NCI-H2081 (cell line): ENCODE measurements at places on chromosomes 16 and 17.

GRCh38 chr17:72884066-72884465 is 208.4 kb downstream of the SLC39A11 start:
- no peak for DNase-seq

- no peak for DNase-seq
Measured at GRCh38 chr16:2458887-2459646, 842 bp upstream of the TEDC2 start.

DNA sequence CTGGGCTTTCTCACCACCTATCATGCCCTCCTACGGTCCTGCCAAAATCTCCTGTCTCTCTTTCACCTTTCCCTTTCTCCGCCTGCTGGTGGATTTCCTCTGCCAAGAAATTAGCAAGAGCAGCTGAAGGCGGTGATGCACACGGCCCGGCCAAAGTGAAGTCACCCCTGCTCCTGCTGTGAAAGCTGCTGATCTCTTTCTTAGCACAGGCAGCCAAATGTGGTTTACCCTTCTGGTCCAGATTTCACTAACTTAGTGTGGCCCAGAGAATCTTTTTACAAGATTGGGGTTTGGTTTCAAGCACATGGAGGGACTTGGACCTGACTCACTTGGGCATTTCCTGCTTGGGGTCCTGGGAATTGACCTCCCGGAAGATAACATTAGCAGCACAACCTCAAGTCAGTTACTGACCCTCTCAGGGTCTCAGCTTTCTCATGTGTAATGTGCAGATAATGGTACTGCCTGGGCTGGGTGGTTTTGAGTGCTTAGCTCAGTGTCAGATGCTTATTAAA is 155.7 kb downstream of the SOCS1 start:
- DNase-seq = no peak

DNA sequence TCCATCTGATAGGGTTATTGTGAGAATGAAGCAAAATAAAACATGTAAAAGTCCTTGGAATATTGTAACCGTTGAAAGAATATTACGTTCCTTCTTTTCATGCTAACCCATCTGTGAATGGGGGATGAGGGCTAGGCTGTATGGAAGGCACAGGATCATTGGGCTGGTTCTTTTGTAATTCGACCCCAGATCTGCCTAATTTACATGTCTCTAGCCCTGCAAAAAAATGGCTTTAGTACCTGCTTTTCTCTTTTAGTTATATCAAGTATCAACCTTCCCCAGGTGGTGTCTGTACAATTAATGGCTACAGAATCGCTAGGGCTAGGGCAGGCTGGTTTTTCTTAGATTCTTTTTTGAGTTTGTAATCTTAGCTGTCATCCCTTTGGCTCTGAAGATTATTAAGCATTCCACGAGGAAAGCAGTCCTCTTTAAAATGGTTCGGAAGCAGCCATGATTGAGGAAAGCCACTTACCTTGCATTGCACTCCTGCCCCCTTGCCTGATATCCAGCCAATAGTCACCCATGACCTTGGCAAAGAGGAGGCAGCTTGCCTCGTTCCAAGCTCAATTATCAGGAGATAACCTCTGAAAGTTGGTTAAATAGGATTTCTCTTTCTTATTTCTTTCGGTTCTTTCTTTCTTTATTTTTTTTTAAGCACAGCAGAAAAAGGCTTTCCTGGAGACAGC is 153.9 kb upstream of the ZKSCAN2 start:
- DNase-seq = no peak

GRCh38 chr16:72945611-72946010 is 102.3 kb downstream of the ZFHX3 start:
- DNase-seq = no peak

GRCh38 chr17:60685437-60685836 is 7.8 kb downstream of the BCAS3 start:
- DNase-seq = no peak

DNA sequence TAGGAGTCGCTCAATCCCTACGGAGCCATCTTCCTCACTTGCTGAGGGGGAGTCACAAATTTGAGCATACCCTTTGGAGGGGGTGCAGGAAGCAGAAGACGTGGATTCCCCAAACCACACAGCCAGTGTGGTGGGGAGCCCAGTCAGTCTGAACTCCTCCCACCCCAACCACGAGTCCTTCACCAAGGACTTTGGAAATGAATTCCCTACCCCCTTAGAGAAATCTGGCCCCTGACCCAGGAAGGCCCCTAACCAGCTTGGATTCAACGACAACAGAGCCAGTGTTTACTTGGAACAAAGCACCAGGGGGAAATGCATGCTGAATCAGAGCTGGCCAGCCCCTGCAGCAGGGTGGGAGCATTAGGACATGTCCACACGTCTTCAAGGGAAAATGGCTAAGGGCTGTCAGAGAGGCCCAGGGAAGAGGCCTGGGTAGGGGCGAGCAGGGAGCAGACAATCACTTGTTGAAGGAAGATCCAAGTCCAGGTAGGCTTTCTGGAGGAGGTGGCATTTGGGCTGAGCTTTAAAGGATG is 5.5 kb upstream of the TMEM92 start:
- no peak for DNase-seq
